ENCODE measurements at places on chromosomes 13 and 19.

- DNase-seq, result no peak
Measured at GRCh38 chr13:23673354-23673753, 103.1 kb downstream of the TNFRSF19 start.

- DNase-seq, result no peak
Measured at GRCh38 chr13:46396341-46396740, 9.3 kb upstream of the RUBCNL start.

DNA sequence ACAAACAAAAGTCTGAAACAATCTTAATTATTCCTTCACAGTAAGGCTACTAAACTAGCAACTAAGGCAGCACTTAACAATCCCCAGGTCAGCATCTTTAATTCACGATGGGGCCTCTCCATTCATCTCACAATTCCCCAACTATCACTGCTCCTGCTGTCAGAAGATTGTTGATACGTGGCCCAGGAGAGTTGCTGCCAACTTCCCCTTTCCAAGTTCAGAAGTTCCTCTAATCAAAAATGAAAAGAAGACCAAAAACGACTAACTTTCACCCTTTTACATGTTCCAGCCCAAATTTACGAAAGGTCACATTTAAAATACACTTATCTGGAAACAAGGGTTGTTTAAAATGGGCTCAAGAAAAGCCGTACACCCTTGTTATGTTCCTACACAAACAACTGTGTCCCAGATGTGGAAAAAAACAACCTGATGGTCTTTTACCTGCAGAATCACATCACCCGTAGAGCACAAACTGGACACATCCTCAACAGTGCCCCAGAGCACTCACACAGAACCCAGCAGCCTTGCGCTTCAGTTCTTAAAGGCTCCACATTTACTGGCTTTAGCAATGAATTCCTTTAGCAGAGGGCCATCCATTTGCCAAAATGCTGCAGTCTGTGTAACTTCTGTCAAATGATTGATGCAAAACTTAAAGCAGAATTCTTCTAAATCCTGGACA, 38.0 kb downstream of the PHF11 start:
- no peak for DNase-seq

DNA sequence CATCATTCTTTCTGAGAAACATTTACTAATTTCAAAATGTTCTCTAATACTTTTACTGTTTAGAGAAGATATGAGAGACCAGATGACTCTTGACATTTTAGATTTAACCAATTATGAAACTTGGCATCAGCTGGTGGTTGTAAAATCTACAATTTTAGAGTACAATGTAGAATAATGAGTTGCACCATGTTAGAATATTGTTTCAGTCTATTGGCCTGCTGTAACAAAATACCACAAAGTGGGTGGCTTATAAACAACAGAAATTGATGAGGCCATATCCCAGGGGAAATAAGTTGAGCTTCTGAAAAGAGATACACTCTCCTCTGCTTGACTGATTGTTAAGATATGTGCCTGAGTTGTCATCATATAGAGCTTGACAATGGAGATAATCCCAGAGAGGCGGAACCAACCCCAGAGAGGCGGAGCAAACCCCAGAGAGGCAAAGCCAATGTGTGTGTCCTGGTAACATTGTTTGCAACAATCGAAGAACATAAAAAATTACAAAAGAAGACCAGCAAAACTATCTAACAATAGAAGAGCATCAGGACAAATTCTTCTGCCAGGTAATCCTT, 373.0 kb upstream of the SLITRK1 start:
- DNase-seq, result no peak

DNA sequence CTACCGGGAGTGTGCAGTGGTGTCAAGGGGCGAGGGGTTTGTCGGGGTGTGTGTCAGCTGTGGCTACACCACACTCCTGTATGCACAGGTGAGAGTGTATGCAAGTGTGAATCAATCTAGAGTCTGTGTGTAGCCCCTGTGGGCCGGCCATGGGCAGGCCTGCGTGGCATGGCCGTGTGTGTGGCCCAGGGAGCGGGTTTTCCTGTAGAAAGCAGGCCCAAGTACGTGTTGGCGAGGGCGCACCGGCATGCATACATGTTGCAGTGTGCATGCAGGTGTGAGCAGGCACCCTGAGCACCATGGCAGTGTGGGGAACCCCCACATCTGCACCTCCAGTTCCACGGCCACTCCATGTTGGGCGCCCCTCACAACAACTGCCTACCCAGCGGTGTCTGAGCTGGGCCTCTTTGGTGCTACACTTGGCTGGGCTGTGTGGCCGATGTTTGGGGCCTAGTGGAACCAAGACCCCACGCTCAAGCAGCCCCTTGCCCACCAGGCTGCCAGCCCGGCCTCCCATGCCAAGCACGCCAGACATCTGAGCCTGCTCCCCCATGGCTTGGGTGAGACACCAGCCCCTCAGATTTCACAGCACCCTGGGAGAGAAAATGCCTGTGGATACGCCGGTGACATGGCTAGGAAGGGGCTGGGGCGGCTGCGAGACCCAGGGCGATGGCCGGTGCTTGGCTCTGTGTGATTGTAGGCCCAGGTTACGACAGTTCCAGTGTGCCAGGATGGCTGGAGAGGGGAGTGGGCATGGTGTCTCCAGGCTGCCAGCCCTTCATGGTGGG, 2.1 kb downstream of the NFIX start:
- no peak for DNase-seq

DNA sequence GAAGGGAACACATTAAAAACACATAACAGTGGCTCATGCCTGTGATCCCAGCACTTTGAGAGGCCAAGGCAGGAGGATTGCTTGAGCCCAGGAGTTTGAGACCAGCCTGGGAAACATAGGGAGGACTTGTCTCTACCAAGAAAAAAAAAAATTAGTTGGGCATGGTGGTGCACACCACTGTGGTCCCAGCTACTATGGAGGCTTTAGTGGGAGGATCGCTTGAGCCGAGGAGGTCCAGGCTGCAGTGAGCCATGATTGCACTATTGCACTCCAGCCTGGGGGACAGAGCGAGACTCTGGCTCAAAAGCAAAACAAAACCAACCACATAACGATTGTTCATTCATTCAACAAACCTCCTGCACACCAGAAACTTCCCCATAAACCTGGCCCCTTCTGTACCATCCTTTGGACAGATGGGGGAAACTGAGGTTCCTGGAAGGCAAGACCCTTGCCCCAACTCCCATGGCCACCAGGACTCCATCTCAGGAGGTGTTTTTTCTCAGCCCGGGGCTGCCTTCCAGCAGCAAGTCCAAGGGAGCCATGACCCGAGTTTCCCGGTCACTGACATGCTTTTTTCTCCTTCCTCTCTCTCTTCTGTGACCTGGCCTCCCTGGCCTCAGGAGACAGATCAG, 4.3 kb downstream of the FOSB start:
- DNase-seq, result peak; percentile 40

DNA sequence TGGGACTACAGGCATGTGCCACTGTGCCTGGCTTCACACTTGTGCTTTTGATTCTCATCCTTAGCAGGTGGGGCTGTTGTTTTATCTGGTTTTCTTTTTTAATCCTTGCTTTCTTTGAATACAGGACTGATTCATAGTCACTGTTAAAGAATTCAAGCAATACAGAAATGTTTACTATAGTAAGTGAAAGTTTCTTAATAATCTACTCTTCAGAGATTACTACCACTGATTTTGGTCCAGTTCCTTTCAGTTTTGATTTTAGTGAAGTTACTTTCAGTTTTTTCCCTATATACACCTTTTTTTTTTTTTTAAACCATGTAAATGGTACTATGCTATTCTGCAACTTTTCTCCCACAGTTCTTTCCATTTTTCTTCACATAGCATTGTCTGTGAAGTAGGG, 53.6 kb downstream of the GATAD2A start:
- no peak for DNase-seq

GRCh38 chr13:113781571-113781970, 22.5 kb downstream of the TMEM255B start:
- DNase-seq, result no peak

- DNase-seq, result no peak
Measured at GRCh38 chr19:45162608-45163143, 1.9 kb upstream of the NKPD1 start.

DNA sequence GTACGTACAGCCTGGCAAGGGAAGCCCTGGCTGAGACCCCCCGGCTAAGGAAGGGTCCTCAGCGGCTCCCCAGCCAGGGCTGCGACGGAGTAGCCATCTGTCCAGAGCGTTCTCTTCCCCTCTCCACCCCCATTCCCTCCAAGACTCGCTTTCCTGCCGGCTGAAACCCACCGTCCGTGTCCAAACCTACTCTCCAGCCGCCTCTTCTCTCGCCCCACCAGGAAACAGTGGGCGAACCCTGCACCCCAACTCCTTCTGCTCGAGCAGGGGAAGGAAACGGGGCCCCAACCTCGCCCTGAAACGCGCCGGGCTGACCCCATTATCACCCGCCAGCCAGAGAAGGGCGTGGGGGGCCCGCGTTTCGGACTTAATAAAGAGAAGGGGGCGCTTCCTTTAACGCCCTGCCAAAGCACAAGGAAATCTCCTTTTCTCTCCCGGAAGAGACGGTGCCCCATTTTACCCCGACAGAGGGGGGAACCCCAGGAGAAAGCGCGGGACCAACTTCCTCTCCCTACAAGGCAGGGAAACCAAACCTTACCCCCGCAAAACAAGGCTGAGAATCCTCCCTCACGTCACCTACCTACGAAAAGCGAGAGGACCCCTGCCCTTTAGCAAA, 2.5 kb downstream of the ZC3H4 start:
- DNase-seq, result peak; percentile 67

DNA sequence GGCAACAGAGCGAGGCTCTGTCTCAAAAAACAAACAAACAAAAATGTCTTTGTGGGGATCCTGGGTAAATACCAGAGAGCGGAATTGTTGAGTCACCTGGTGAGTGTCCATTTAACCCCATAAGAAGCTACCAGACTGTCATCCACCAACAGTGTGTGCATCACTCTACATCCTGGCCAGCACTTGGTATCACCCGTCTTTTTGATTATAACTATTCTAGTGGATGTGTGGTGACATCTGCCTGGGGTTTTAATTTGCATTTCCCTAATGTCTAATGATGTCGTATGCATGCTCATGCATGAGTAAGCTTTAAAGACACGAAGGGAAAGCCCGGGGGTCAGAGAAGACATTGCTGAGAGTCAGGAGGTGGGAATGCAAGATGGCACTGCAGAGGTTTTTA, 126.7 kb upstream of the MRI1 start:
- DNase-seq, result no peak

- no peak for DNase-seq
Measured at GRCh38 chr13:26923824-26924605, 163.4 kb upstream of the GPR12 start.

DNA sequence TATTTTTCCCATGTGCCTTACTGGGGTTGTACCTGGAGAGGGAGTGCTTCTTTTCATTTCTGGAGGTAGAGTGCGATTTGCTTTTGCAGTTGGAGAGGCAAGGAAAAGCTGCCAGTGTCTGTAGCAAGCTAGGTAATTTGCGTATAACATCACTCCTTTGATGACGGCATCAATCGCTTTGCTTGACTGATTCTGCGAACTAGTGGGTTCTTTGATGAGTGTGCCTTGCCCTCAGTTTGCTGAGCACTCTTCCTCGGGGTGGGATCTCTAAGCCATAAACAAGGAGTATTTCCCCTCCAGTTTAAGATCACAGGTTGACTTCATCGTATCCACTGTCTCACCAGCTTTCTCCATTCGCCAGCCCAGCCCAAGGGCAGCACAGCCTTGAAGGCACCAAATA, 344.5 kb downstream of the KCNRG start:
- DNase-seq, result no peak

DNA sequence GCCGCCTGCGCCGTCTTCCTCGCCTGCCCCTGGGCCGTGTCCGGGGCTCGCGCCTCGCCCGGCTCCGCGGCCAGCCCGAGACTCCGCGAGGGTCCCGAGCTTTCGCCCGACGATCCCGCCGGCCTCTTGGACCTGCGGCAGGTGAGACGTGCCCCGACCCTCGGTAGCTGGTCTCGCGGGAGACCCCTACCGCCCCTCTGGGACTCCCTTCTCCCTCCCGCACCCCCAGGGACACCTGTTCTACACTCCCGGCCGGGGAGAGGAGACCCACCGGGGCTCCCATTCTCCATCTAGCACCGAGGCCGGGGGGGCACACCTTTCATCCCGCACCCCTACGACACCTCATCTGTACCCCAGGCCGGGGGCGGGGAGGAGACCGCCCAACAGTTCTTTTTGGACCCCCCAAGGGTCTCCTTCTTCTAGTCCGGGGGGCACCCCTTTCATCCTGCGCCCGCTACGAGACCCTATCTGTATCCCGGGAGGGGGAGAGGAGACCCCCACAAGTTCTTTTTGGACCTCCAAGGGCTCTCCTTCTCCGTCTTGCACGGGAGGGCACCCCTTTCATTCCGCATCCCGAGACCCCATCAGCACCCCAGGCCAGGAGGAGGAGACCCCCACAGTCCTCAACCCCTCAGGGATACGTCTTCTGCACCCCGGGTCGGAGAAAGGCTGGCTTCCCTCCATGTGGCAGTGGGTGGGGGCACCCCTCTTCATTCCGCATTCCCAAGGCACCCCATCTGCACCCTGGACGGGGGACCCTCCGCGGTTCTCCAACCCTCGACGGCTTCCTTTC, 533 bp downstream of the TNFSF9 start:
- no peak for DNase-seq

- no peak for DNase-seq
Measured at GRCh38 chr13:23609874-23610576, 39.8 kb downstream of the TNFRSF19 start.

DNA sequence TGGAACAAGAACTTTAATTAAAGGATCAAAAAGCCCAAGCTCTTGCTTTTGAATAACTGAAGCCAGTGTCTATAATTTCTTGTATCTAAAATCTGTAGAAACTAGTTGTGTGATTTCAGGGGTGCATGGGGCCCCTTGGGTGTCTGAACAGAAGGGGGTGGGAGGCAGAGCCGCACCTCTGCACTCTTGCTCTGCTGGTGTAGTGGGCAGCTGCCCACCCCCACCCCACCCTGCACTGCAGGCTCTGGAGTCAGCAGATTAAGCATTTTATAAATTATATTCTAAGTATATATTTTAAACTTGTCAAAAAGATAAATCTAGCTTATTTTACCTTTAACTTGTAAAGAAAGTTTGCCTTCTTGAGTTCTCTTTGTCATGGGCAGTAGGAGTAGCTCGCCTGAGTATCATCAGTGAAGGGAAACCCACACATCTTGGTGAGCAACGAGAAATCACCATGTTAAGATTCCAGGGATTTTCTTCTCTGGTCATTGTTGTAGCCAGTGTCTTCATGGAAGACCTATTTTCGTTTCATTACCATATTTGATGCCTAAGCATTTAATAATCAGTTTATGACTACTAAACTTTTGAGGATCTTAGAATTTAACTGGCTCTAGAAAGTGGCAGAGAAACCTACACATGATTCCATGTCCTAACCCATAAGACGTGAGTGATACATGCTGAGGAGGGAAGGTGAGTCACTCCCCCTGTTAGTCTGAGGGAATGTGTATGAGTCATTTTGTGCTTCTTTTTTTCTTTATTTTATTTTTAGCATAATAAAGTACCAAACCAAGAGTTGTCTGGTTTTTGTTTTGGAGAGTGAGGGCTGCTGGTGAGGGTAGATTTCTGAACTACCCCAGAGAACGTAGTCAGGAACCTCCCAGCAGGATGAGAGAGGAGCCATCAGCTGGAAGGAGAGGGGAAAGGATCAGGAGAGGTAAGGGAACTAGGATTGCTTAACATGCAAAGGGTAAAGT, 7.7 kb downstream of the UBE2L5 start:
- no peak for DNase-seq

- DNase-seq, result no peak
Measured at GRCh38 chr13:96993634-96994016, 651 bp downstream of the OXGR1 start.

GRCh38 chr19:17829855-17830566, 8.7 kb upstream of the INSL3 start:
- DNase-seq, result peak; percentile 79

Measured in retina (tissue), 1 donor.